Stomach (tissue), 19 donors: ENCODE measurements at places on chromosomes 4 and X. TPM values are rescaled to one million over a fixed set of nuclear protein-coding genes. Genes with fewer than 3 reads are reported as not detected.

The LRAT gene
- not detected for total RNA-seq

The PITX2 gene
- total RNA-seq: 1.1 TPM

The MAGEC3 gene
- total RNA-seq: not detected

The GAGE2A gene
- total RNA-seq: not detected

The TRPC3 gene
- not detected for total RNA-seq

The USP51 gene
- total RNA-seq: not detected

The CTBP1 gene
- total RNA-seq: 227 TPM

The OCRL gene
- 18.0 TPM for total RNA-seq

The PNMA5 gene
- total RNA-seq: not detected

The RGN gene
- total RNA-seq: 15.1 TPM

The CLGN gene
- total RNA-seq: not detected

The MAGEA9 gene
- not detected for total RNA-seq

The CENPVL2 gene
- not detected for total RNA-seq

The HTN1 gene
- not detected for total RNA-seq

The TMPRSS11A gene
- not detected for total RNA-seq

The ODAM gene
- total RNA-seq: not detected

The HSPA4L gene
- total RNA-seq: 3.7 TPM

The PDGFC gene
- 10.7 TPM for total RNA-seq

The PTCHD1 gene
- 1.7 TPM for total RNA-seq

The CXCL1 gene
- 2.2 TPM for total RNA-seq

The ETNPPL gene
- 5.4 TPM for total RNA-seq

The MOB1B gene
- 0.87 TPM for total RNA-seq

The RUFY3 gene
- total RNA-seq: 94.5 TPM

The UBE2A gene
- 12.8 TPM for total RNA-seq

The STPG2 gene
- not detected for total RNA-seq

The EDA gene
- total RNA-seq: not detected
